ENCODE measurements at places on chromosomes 3 and 15.

DNA sequence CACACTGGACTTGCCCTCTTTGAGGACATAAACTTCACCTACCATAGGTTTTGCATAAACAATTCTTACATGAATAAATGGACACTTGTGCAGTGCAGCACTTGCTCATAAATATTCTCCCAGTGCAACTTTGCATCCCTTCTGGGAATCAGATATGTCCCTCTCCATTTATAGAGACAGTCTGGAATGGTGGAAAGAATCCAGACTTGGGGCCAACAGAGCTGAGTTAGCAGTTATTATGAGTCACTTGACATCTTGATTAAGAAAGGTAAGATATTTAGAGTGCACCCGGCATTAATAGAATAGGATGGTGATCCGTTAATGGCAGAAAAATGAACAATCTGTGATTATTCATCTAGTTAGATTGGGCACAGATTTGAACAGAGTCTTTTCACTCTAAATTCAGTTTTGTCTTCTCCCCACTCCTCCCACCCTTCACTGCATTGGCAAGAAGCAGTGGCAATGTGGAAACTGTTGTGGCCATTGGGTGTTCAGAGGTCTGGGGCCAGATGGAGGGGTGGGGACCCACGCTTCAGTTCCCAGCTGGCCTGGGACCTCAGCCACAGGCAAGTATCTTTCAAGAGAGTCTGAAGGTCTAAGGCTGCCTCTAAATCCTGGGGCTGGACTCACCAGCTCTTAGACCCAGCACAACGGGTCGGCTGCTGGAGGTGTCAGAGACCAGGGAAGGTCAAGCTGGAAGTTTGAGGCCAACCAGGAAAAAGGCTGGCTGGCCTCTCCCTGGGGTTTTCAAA, 58.9 kb upstream of the KY start:
- DNase-seq: no peak

- no peak for DNase-seq
These were observed 53.7 kb downstream of the SCN11A start for GRCh38 chr3:38998086-38998485.

DNA sequence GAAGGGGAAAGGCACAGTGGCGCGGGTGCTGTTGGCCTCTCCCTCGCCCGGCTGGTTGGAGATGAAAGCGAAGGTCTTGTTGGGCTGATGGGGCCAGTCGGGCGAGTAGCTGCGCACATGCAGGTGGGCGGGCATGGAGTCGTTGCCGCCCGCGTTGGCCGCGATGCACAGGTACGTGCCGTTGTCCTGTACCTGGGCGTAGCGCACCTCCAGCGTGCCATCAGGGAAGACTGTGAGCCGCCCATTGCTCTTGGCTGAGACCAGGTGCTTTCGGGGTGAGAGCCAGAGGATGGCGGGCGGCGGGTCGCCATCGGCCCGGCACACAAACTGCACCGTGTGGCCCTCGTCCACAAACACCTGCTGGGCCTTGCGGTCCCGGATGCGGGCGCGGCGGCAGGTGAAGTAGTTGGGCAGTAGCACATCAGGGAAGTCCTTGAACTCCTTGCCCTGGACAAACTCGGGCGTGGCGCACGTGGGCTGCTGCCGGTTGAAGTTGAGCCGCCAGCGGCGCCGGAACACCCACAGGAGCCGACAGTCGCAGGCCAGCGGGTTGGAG, 18.4 kb downstream of the LINGO1 start:
- DNase-seq: no peak

DNA sequence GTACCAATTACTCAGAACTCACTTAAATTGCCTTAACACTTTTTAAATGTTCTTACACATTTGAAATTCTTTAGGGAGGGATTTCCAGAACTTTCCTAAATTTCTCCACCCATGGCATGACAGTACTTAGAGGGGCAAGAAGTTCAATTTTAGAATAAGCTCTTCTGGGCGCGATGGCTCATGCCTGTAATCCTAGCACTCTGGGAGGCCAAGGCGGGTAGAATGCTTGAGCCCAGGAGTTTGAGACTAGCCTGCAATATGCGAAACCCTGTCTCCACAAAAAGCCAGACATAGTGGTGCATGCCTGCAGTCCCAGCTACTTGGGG, 10.6 kb downstream of the FAM131A start:
- no peak for DNase-seq

DNA sequence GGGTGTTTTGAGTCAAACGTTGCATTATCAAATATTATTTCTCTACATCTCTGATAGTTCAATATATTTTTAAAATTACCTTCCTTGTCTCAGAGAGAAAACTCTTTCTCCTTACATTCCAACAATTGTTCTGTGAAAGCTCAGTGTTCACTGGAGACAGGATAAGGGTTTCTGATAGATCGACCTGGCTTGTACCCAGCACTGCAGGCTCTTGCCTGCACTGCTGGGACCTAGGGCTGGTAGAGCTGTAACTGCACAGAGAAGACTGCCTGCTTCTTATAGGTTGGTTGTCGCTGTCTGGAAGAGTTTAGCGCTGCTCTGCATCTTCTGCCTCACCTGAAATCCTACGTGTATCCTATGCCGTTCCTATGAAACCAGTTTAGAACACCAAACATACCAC, 249.9 kb upstream of the LRTM1 start:
- DNase-seq: no peak

- DNase-seq: no peak
These were observed 9.8 kb upstream of the TXNRD3 start for GRCh38 chr3:126664591-126665214.

GRCh38 chr3:129224984-129225393, 24.4 kb upstream of the COPG1 start:
- DNase-seq: no peak

- DNase-seq: no peak
These were observed 31.0 kb downstream of the SRPRB start for GRCh38 chr3:133836497-133837158.

DNA sequence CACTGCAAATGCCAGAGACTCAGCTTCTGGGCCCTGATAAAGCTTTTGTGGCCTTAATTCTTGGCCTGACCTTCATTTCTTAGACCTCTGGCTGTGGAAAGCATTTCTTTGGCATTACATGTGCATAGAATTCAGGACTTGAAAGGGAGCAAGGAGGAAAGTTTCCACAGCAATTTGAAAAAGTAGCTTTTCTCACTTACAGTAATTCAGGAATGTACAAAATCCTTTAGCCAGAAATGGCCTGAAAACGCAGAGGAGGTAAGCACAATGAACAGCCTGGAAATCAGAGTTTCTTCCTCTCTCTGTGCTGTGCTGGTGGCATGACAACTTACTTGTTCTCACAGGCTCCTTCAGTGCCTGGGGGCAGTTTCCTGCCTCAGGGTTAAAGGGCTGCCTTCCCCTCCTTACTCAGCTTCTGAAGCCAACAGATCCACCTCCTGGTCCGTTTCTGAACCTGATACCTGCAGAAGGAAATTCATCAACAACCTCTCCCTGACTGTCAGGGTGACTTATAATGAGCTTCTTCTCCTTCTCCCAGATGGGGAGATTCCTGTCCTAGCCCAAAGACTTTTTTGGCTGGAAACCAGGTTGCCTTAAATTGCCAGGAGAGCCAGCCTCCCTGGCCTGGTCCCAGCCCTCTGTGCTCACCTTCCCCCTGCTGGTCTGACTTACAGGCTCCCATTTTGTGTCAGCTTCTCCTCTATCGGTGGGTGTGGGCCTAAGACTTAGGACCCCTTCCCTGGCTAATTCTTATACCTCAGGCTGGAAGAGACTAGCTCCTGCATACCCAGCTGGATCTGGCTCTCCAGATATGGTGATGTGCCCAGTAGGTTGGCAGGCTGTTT, 102.3 kb downstream of the MYRIP start:
- DNase-seq: no peak

- no peak for DNase-seq
These were observed 409.4 kb upstream of the PPP2R3A start for GRCh38 chr3:135556174-135556573.

Measured in keratinocyte (primary cell).